ENCODE measurements at places on chromosomes 12 and 14.

- no peak for DNase-seq
These were observed 2.1 kb upstream of the AKAP5 start for GRCh38 chr14:64463195-64463594.

DNA sequence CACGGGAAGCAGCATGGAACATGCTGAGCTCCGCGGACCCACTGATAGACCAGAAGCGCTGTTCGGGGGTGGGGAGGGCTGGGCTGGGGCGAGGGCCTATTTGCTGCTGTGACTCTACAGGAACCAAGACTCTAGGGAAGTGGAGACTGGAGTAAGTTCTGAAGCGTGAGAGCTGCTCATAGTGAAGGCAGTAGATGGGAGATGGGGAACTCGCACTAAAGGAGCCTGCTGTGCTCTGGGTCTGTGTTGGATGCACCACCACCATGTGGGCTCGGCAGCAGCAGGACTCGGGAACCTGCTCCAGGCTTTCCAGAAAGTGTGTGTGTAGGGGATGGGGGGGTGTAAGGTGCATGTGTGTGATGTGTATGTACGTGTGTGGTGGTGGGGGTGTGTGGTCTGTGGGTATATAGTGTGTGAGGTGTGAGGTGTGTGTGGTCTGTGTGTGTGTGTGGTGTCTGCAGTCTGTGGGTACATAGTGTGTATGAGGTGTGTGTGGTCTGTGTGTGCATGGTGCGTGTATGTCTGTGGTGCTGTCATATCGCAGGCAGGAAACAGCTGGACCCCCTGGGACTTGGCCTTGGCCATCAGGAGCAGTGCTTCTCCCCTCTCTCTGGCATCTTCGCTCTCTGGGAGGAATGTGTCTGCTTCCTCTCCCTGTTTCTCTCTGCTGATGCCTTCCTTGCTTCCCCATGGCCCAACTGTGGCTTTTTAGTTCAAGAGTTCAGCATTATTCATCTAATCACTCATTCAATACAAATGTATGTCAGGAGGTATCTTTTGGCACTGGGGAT is 378.9 kb downstream of the FUT8 start:
- no peak for DNase-seq

DNA sequence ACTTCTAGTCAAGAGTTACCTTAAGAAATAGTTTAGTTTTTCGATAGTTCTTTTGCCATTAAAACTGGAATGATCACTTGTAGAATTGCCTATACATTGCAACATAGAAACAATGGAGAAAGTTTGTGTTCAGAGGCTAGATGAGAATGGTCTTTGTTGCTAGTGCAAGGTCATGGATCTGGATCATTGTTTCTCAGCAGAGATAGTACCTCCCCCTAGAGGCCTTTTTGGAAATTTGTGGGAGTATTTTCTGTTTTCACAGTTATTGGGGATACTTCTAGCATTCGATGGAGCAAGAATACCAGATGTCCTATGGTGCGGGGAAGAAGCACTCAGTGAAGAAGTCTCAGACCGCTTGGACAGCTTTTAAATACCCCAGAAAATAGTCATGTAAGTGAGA is 138.8 kb upstream of the HMGA2 start:
- no peak for DNase-seq

- no peak for DNase-seq
These were observed 13.7 kb downstream of the RMST start for GRCh38 chr12:97476255-97476654.

- DNase-seq = no peak
These were observed 8.0 kb upstream of the OR5AU1 start for GRCh38 chr14:21163871-21164291.

DNA sequence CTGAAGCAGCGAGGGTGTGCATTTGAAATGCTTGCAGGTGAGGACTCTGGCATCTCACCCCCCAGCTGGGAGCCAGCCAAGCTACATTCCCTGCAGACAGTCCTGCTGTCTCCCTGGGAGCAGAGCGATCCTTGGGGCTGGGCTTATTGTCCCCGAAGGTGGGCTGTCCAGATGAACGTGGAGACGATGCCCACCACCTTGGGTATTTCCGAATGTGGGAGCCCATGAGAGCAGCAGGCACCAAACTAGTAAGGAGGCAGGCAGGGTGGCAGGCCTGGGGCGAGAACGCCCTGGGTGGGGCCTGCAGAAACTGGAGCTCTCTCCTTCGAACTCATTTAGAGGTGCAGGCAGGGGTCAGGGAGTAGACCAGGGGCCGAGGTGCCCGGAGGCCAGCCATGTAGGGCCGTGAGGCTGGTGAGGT is 18.5 kb downstream of the ZBTB42 start:
- no peak for DNase-seq

GRCh38 chr12:90970911-90971310 is 15.9 kb upstream of the CCER1 start:
- DNase-seq = no peak

DNA sequence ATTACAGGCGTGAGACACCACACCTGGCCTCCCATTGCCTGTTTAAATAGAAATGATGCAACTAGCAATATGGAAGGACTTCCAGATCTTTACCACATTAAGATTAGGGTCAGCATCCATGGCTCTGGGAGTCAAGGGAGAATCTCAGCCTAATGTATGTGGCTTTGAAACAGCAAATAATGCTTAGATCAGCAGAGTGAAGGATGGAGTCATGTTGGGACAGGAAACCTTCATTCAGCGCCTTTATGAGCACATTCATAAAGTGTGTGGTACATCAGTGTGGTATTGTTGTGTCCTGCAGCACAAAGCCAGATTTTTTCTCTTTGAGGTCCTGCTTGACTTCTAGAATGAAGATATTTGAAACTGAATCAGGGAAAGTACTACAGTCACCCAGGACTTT is 15.3 kb upstream of the SPSB2 start:
- DNase-seq = no peak

GRCh38 chr12:92085736-92086040 is 60.0 kb downstream of the BTG1 start:
- DNase-seq = no peak

DNA sequence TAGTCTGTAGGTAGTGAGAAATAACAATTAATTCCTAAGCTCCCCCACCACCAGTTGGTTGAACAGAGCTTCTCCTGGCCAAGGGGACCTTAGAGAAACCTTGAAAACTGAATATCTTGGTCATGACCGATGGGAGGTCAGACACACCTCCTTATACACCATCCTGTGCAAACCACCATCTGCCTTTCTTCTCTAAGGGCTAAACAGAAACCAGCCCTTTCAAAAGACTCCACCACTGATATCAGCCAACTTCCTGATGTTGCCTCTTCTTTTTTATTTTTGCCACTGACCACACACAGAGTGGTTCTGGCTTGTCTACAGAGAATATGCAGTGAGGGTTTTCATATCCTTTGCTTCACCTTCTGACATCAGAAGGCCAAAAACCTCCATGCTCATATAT is 977.7 kb upstream of the SEL1L start:
- DNase-seq = no peak

DNA sequence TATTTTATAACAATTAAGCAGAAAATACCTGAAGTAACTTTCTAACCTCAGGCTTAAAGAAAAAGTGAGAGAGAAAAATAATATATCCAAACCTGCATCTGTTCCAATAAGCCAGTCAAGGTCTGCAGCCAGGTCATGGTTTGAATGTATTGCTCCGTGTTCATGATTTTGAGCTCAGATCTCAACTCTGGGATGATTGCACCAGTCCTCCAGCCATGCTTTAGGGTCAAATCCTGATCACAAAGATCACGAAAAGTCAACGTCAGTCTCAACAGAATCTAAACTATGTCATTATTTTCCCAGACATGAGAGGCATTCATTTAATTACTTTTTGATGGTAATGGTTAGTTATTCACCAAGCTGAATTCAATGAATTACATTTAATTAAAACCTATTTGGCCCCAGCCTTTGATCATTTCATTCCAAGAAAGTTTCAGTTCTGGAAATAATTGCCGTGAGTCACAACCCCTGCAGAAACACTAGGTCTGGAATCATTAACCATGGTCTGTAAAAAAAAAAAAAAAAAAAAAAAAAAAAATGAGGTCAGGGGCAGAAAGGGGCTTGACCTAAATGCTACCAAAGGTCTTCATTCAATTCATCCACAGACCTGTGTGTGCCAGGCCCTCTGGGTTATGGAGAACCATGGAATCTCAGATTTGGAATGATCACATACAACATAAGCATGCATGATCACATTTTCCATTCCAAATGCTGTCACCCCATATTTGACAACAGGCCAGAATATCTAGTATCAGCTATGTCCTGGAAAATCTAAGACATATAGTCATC is 55.6 kb downstream of the NT5DC3 start:
- DNase-seq = no peak
